Mesenchymal stem cell (in vitro differentiated cells and primary cell): ENCODE measurements at places on chromosomes 12 and 14.

GRCh38 chr12:52984136-52984535 is 22.1 kb upstream of the EIF4B start:
- H3K36me3 ChIP-seq: no peaks in the 10 kb centered on the region
- peaks cover 4% of the 10 kb centered on the region for H3K4me1 ChIP-seq
- H3K4me3 ChIP-seq: no peak overlapping the region
- DNase-seq: no peak
- no peak overlapping the region for H3K27ac ChIP-seq

GRCh38 chr12:122848471-122849351 is 13.5 kb downstream of the HIP1R start:
- no peak overlapping the region for H3K27ac ChIP-seq
- no peak overlapping the region for H3K4me3 ChIP-seq
- peaks cover 76% of the 10 kb centered on the region for H3K36me3 ChIP-seq

DNA sequence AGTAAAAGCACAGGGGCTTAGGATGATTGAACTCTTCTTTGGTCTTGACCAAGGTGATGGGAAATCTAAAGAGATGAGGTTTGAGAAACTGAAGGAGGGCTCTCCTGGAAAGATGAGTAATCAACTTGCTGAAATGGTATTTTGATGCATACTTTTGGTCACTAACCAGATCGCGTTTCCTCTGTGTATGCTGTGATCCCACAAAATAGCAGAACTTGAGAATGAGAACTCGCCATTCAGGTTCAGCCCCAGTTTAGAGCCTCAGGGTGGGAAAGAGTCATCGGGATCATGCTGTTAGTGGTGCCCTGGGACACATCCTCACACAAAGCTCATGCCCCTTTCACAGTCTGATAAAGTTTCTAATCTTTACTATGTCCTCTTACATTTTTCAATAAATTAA is 488.8 kb downstream of the ETNK1 start:
- no peak for DNase-seq
- H3K27ac ChIP-seq: no peak overlapping the region
- H3K27me3 ChIP-seq: peaks cover 3% of the 10 kb centered on the region
- no peak overlapping the region for H3K4me3 ChIP-seq
- no peaks in the 10 kb centered on the region for H3K36me3 ChIP-seq
- H3K4me1 ChIP-seq: no peaks in the 10 kb centered on the region

DNA sequence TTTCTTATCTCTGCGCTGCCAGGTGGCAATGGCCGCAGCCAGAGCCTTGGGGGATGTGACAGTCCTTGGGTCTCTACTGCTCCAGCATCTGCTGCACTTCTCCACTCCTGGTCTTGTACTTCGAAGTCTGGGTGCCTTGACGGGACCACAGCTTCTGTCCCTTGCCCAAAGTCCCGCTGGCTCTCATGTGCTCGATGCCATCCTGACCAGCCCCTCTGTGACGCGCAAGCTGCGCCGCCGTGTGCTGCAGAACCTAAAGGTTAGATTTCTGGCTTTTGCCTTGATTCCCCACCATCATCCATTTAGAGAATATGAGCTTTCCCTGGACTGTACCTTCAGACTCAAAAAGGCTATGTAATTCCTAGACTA is 3.8 kb downstream of the CIDEB start:
- no peak overlapping the region for H3K4me3 ChIP-seq
- no peak for DNase-seq
- H3K27ac ChIP-seq: no peak overlapping the region
- H3K4me1 ChIP-seq: peaks cover 15% of the 10 kb centered on the region
- peaks cover 71% of the 10 kb centered on the region for H3K36me3 ChIP-seq

- H3K36me3 ChIP-seq: no peaks in the 10 kb centered on the region
- H3K4me3 ChIP-seq: no peak overlapping the region
- peaks cover 2% of the 10 kb centered on the region for H3K4me1 ChIP-seq
- no peak for DNase-seq
- peak overlapping the region; percentile 30 for H3K27ac ChIP-seq
These were observed 78.8 kb upstream of the RTL1 start for GRCh38 chr14:100982353-100982752.

DNA sequence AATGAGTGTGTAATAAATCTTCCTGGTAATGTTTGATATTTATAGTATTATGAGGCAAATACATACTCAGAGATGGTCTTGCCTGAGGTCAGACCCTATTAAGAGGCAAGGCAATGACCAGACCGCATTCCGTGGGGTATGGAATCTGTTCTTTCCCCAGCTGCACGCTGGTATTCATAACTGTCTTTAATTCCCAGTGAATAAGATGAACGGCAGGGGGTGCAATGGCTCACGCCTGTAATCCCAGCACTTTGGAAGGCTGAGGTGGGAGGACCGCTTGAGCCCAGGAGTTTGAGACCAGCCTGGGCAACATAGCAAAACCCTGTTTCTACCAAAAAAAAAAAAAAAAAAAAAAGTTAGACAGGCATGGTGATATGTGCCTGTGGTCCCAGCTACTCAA is 44.6 kb downstream of the ERO1A start:
- no peaks in the 10 kb centered on the region for H3K27me3 ChIP-seq
- DNase-seq: no peak

- peaks cover 33% of the 10 kb centered on the region for H3K27me3 ChIP-seq
- H3K4me3 ChIP-seq: no peak overlapping the region
- no peak for DNase-seq
- no peak overlapping the region for H3K27ac ChIP-seq
These were observed 137.3 kb downstream of the C12orf75 start for GRCh38 chr12:105467710-105468366.

DNA sequence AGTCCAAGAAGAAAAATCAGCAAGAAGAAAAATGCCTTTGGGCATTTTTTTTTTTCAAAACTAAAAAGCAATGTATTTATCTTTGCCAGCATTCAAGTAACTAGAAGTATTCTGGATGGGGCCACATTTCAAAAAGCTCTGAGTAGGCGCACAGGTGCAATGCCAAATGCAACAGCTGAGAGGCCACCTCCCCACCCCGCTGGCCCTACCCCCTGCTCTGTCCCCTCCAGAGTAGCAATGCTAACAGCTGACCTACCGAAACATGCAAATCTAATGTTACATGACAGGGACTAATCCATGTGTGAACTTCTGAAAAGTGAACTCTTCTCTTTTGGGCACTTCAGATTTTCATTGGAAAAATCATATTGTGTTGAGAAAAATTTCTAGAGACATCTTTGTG is 153.7 kb upstream of the SLC38A2 start:
- no peaks in the 10 kb centered on the region for H3K27me3 ChIP-seq
- peaks cover 15% of the 10 kb centered on the region for H3K4me1 ChIP-seq
- H3K4me3 ChIP-seq: no peak overlapping the region

- peak overlapping the region; percentile 85 for H3K4me3 ChIP-seq
- H3K27me3 ChIP-seq: no peaks in the 10 kb centered on the region
- peaks cover 1% of the 10 kb centered on the region for H3K4me1 ChIP-seq
- DNase-seq: peak; percentile 55
- no peaks in the 10 kb centered on the region for H3K36me3 ChIP-seq
- H3K27ac ChIP-seq: no peak overlapping the region
These were observed 1.8 kb downstream of the DCN start for GRCh38 chr12:91180582-91181395.

DNA sequence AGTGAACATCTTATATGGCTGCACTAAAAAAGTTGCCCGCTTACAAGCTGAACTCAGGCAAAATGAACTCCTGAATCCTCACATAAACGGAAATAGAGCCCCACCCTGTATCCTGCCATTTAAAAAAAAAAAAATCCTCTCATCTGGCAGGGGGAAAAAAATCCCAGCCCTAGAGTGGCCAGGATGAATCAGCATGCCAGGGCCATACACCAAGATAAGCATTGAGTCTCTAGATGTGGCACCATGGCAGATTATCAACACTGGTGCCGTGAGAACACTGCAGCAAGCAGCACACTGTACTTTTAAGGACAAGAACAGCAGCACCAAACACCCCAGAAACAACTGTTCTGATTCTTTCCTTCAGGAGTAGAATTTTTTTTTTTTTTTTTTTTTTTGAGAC is 65.5 kb downstream of the RASSF3 start:
- no peaks in the 10 kb centered on the region for H3K27me3 ChIP-seq
- no peak overlapping the region for H3K27ac ChIP-seq
- DNase-seq: peak; percentile 81
- H3K36me3 ChIP-seq: no peaks in the 10 kb centered on the region
- H3K4me1 ChIP-seq: peaks cover 22% of the 10 kb centered on the region

DNA sequence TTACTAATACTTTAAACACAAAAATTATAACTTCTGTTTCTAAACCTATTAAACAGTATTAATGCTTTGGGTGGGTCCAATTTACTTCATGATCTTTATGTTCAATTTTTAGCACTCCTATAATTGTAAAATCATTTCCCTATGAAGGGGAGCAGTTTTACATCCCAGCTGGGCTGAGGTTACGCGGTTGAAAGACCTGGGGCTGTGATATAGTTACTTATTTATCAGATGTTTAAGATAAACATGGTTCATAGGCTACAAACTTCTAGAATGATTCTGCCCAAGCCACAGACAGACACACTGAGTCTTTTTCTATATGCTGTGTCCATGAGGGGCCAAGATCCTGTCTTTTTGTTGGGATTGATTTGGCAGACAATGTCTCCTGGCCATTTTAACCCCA is 44.4 kb downstream of the DYRK2 start:
- no peak for DNase-seq
- no peak overlapping the region for H3K4me3 ChIP-seq
- H3K27ac ChIP-seq: no peak overlapping the region
- H3K36me3 ChIP-seq: no peaks in the 10 kb centered on the region
- H3K4me1 ChIP-seq: peaks cover 1% of the 10 kb centered on the region

GRCh38 chr14:93045211-93045674 is 70.5 kb downstream of the ITPK1 start:
- no peak for DNase-seq
- H3K36me3 ChIP-seq: peaks cover 3% of the 10 kb centered on the region
- H3K27me3 ChIP-seq: peaks cover 22% of the 10 kb centered on the region
- H3K4me3 ChIP-seq: no peak overlapping the region

DNA sequence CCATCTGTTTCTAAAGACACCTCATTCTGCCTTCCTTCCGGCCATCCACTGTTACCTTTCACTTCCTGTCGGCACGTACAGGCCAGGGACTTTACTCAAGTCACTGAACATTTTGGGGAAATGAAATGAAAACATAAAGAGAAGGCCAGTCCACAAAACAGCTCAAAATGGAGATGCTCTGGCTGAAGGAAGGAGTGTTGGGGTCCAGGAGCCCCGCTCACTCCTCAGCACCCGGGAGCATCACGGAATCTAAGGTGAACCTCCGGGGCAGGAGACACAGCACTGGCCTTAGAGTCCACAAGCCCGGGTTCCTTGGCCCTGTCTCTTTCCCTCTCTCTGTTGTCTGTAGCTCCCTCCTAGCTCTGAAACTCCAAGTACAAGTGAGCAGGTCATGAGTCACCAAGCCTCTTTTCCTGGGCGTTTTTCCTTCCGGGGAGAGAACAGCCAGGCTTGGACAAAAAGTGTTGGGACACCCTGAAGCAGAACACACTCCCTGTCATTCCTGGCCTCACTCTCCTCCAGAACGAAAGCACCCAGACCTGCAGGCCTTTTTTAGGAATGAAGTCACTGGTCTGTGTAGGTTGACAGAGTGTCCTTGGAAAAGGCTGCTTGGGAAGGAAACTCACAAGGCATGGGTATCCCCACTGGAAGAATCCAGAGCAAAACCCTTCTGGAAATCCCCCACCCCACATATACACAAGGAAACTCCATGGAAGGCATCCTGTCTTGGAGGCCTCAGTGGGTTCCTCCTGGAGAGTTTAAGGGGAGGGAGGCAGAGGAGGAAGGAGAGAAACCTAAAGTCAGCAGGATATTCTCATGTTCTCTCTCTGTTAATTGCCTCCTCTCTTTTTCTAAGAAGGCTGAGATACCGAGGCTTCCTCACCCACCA is 245.3 kb downstream of the ZFP36L1 start:
- H3K4me3 ChIP-seq: peak overlapping the region; percentile 48
- H3K27ac ChIP-seq: peak overlapping the region; percentile 58
- H3K27me3 ChIP-seq: no peaks in the 10 kb centered on the region
- DNase-seq: peak; percentile 98

DNA sequence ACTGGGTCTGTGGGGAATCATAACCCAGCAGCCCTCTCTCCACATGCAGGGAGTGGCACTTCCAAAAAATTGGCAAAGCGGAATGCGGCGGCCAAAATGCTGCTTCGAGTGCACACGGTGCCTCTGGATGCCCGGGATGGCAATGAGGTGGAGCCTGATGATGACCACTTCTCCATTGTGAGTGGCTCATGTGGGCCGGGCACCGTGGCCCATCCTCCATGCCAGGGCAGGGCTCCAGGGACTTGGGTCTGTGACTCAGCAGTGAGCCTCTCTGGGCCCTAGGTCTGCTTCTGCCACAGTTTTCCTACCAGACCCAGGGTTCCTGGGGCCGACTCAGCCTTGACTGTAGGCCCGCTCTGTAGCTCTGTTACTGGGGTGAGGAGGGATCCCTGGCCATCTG is 2.2 kb downstream of the NPFF start:
- no peak overlapping the region for H3K27ac ChIP-seq
- no peak overlapping the region for H3K4me3 ChIP-seq
- H3K4me1 ChIP-seq: peaks cover 18% of the 10 kb centered on the region
- DNase-seq: no peak
- no peaks in the 10 kb centered on the region for H3K27me3 ChIP-seq

DNA sequence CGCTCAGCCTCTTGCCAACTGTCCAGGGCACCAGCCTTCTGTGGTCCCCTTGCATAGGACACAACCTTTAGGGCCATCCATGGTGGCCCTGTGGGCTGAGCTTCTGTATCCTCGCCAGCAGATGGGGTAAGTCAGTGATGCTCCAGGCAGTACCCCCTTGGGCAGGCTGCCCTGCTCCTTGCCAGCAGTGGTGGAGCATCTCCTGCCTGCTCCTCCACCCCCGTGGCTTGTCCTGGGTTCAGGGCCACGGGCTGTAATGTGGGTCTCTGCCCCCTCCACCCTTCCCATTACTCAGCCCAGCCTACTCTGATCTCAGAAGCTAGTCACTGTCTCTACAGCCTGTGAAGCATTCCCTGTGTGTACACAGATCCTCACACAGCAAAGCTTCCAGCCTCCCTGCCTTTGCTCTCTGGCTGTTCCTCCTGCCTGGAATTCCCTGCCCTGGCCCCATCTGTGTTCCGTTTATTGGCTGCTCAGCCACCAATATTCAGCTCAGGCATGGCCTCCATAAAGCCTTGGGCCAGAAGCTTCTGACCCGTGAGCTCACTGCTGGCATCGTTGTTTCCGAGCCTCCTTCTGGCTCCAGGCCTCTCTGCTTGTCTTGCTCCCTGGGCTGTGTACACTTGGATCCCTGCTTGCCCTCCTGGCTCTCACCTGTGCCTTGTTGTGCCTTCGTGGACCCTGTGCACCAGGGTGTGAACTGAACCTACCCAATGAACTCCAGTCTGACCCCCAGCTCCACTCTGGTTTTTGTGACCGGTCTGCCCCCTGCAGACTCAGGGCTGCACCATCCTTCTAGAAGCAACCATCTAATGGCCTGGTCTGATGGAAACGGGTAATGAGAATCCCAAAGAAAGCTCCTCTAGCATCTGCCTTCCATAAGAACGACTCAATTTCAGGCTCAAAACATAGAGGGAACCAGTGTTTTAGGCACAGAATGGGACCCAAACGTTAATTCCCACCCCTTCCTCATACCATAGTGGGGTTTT is 177.0 kb upstream of the PRMT8 start:
- no peaks in the 10 kb centered on the region for H3K36me3 ChIP-seq
- peak overlapping the region; percentile 10 for H3K4me3 ChIP-seq

- H3K27ac ChIP-seq: no peak overlapping the region
- no peaks in the 10 kb centered on the region for H3K27me3 ChIP-seq
- H3K4me1 ChIP-seq: peaks cover 4% of the 10 kb centered on the region
- H3K36me3 ChIP-seq: no peaks in the 10 kb centered on the region
- DNase-seq: no peak
These were observed 13.6 kb upstream of the GSG1 start for GRCh38 chr12:13117029-13117428.
